ENCODE measurements at places on chromosomes 1 and 21.
A peak's percentile ranks its signal among the peaks of the same experiment; 100 is the strongest.

DNA sequence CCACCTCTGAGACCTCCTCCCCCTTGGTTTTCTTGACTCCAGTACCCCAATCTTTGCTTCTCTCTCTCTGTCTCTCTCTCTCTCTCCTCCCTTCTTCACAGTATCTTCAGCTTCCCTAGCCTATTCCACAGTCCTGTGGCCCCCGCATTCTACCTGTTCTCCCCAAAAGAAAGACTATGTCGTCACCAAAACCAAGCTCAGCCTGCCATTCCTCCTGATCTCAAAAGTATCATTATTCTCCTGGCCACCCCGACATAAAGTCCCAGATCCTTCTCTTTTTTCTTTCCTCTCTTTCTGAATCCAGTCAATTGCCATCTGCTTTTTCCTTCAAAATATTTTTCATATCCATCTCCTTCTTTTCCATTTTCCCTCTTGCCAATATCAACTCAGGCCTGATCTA lies 23.7 kb upstream of the KHDRBS1 start:
- DNase-seq = no peak

DNA sequence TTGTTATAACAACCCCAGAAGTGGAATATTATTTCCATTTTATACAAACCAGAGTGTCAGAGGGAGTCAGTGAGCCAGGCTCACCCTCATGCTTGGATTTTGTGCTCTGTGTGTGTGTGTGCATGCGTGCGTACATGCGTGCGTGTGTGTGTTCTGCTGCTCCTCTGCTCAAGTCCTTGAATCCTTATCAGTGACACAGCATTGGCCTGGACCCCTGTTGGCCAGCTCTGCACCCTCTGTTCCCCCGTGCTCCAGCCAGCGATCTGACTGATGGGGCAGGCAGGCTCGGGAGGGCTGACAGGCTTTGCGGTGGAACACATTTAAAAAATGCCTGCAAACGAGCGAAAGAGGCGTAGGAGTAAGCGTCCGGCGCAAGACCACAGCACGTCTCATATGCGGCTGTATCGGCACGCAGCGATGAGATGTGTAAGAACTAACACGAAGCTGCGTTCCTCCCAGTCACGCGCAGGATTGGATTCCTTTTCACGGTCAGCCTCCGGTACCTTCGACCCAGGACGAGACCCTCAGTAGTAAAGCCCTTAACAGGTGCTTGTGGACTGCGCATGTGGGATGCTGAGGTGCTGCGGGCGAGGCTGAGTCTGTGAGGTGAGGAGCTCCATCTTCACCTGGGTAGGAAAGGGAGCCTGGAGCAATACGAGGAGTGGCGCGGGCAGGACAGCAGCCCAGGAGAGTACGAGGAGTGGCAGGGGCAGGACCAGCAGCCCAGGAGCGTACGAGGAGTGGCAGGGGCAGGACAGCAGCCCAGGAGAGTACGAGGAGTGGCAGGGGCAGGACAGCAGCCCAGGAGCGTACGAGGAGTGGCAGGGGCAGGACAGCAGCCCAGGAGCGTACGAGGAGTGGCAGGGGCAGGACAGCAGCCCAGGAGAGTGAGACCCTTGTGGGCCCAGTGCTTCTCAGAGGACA lies 130.9 kb downstream of the GALNT2 start:
- no peak for DNase-seq

DNA sequence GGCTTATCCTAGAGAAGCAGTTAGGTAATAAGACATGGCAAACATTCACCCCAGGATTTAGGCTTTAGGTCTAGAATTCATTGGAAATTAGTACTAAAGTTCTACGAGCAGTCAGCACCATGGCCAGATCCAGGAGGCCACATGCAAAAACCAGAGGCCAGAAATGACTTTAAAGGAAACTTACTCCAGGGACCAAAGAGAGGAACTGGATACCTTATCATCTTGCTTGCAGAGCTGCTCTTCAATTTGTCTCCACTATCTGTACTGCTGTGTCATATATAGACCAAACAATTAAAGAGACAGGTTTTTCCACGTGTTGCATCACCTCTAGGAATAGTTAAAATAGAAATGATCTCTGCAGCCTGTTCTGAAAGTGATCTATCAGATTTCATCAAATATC lies 127.8 kb downstream of the LMX1A start:
- peak; percentile 34 for DNase-seq

- DNase-seq = peak; percentile 11
Observed at GRCh38 chr1:162536511-162536910, 25.0 kb upstream of the UAP1 start.

DNA sequence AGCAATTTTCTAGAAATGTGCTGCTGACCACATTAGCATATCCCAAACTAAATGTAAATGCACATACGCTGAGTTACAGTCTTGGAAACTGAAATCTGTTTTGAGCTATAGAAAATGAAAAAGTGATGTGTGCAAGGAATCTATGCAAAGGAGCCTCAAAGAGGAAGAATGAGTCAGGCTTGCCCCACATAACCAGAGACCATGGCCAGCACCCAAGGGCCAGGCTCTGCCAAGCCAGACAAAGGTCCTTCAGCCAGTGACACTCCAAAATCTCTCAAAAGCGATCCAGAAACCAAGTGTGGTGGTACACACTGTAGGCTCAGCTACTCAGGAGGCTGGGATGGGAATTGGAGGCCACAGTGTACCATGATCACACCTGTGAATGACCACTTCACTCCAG lies 195.2 kb downstream of the TOMM20 start:
- peak; percentile 69 for DNase-seq

GRCh38 chr1:230266456-230266855 lies 159.7 kb downstream of the PGBD5 start:
- no peak for DNase-seq

- no peak for DNase-seq
Observed at GRCh38 chr1:54007613-54008012, 10.4 kb downstream of the LDLRAD1 start.

DNA sequence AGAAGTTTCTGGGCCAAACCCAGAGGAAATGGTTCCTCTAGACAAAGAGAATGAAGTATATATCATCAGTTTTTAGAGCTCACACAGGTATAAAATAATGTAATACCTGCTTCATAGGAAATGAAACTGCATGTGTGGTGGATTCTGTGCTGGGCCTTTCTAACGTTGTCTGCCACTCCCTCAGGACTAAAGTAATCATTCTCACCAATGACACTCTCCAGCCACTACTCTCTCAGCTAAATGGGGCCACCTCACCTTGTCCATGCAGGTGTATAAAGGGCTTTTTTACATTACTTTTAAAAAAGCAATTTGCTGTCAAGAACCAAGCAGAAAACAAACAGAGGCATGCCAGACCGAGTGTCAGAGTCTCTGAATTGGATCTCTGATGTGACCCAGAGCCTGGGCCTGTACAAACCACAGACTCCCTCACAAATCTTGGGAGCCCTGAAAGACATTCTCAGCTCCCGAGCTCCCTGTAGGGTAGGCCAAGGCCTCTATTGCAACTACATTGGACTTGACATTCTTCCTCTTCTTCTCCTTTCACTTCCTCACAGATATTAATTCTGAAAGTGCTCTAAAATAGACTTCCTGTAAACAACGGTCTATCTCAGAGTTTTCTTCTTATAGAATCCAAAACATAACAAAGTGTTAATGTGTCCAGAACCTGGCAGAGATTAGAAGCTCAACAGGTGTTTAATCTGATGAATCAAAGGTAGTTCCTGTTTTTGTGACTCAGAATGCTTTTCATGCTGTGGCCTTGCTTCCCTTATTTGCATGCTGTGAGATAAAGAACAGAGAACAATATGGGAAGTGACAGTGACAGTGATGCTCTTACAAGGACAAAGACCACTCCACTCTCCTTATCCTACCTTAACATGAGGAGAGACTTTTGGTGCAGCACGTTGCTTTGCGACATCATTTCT lies 8.6 kb downstream of the AIM2 start:
- DNase-seq = no peak

GRCh38 chr1:233112186-233113008 lies 162.0 kb downstream of the NTPCR start:
- peak; percentile 62 for DNase-seq

DNA sequence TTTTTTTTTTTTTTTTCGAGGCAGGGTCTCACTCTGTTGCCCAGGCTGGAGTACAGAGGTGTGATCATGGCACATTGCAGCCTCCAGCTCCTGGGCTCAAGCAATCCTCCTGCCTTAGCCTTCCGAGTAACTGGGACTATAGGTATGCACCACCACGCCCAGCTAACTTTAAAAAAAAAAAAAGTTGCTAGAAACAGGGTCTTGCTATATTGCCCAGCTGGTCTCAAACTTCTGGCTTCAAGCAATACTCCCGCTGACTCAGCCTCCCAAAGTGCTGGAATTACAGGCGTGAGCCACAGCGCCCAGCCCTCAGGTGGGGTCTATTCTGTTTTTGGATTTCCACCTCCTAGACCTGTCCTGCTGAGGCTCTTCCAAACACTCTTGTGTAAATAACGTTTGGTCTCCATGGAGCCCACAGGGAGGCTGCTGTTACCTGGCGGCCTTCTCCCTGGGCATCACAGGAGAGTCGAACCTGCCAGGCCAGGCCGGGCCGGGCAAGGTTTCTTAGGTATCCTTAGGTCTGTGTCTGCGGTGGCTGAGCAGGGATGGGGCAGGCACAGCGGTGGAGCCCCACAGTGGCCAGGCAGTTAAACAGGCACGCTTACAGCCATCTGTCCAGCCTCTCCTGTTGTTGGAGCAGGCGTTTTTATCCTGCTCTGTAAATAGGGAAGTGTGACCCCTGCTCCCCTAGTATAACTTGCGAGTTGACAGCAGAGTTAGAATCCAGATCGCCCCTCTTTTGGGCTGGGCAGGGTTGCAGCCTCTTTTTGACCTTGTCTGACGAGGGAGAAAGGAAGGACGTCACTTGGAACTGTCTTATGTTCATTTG lies 18.8 kb downstream of the PLEKHM2 start:
- DNase-seq = peak; percentile 35

GRCh38 chr21:45464309-45464708 lies 59.3 kb downstream of the COL18A1 start:
- DNase-seq = no peak

DNA sequence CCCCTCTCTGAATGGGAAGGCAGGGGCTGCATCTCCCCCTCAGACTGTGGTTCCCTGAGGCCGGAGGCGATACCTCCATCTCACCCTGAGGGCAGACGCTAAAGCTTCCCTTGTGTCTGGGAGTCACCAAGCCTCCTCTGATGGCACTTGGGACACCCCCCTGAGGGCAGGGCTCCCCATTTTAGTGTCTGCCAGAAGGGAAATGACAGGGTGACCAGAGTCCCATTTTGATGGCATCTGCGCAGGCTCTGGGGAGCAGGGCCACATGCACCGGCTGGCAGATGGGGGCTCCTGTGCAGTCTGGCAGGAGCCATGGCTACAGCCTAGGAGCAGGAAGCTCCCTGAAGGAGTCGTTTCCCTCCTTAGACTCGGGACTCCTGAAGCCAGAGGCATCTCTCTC lies 1.7 kb downstream of the S100A2 start:
- DNase-seq = no peak

GRCh38 chr1:167927046-167927754 lies 9.3 kb upstream of the DCAF6 start:
- no peak for DNase-seq

DNA sequence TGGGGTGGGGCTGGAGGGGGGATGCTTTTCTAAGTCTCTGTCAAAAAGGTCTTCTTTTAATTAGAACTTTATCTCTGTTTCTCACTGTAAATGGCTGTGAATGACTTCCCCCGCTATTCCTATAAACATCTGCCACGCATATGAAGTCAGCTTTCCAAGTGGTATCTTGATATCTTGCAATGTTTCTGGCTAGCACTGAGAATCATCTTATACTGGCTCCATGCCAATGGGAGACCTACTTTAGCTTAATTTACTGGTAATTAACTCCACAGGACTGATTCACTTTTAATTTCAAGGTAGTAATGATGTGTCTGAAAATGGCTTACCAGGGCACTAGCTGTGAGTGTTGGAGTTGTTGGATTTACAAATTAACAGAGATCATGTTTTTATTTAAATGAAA lies 4.3 kb downstream of the GPR88 start:
- DNase-seq = no peak

- DNase-seq = peak; percentile 78
Observed at GRCh38 chr1:108719656-108720435, 7.1 kb downstream of the FNDC7 start.

GRCh38 chr21:32717851-32718316 lies 9.9 kb downstream of the SYNJ1 start:
- DNase-seq = peak; percentile 84

DNA sequence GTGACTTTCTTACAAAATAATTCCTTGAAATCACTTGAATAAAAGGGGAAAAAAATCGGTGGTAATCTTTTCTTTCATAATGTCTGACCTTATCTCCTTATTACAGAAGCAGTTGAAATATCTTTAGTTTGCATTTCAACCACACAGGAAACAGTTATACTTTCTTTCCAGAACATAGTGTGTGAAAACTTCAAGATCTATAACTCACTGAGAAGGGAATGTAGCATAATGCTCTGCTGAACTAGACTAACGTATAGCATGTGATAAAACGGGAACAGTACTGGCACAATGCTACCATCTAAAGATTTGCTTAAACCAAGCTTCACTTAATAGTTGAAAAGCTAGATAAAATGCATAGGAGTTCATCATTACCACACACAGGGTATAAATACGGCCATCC lies 45.0 kb downstream of the VAV3 start:
- DNase-seq = no peak

GRCh38 chr21:44423312-44423821 lies 31.9 kb upstream of the LRRC3 start:
- DNase-seq = no peak

- no peak for DNase-seq
Observed at GRCh38 chr1:37931102-37931360, 15.8 kb downstream of the INPP5B start.

DNA sequence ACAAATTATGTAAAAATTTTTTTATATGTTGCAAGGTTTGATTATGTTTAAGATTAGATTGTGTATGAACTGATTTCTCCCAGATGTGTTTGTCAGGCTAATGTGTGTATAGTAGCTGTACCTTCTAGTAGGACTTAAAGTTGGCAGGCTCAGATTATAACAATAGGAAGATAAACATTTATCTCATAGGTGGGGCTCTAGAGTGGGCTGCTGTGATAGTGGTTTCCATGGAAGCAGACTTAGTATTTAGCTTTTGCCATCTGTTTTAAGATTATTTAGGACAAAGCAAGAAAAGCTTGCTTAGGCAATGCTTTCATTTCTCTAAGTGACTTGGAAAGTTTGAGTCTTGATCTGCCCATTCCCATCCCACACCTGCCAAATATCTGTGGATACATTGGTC lies 187.7 kb upstream of the CACYBP start:
- no peak for DNase-seq

GRCh38 chr1:33175865-33176264 lies 6.0 kb downstream of the TRIM62 start:
- DNase-seq = no peak

DNA sequence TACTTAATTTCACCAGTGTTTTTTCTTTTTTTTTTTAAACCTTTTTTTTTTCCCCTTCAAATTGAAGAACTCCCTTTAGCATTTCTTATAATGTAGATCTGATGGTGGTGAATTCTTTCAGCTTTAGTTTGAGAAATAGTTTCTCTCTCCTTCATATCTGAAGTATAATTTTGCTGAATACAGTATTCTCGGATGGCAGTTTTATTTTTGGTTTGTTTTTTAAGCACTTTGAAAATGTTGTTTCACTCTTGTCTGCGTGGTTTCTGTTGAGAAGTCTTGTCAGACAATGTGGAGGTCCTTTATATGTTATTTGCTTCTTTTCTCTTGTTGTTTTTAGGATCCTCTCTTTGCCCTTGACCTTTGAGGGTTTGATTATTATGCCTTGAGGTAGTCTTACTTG lies 135.1 kb downstream of the RPS6KC1 start:
- no peak for DNase-seq

- no peak for DNase-seq
Observed at GRCh38 chr1:160853754-160854153, 8.9 kb downstream of the CD244 start.

- DNase-seq = peak; percentile 91
Observed at GRCh38 chr1:96918406-96918805, 196.8 kb downstream of the PTBP2 start.
